ENCODE measurements at places on chromosomes 6 and 20. TPM values are rescaled to one million over a fixed set of nuclear protein-coding genes. Genes with fewer than 3 reads are reported as not detected.
A peak's percentile ranks its signal among the peaks of the same experiment; 100 is the strongest.

- peak; percentile 62 for DNase-seq
Observed at GRCh38 chr6:55578537-55579363, at the start of gene HMGCLL1. TSS of gene HMGCLL1 (minus strand) at chr6:55579192. CDS start at chr6:55579055, 137 bp downstream.

DNA sequence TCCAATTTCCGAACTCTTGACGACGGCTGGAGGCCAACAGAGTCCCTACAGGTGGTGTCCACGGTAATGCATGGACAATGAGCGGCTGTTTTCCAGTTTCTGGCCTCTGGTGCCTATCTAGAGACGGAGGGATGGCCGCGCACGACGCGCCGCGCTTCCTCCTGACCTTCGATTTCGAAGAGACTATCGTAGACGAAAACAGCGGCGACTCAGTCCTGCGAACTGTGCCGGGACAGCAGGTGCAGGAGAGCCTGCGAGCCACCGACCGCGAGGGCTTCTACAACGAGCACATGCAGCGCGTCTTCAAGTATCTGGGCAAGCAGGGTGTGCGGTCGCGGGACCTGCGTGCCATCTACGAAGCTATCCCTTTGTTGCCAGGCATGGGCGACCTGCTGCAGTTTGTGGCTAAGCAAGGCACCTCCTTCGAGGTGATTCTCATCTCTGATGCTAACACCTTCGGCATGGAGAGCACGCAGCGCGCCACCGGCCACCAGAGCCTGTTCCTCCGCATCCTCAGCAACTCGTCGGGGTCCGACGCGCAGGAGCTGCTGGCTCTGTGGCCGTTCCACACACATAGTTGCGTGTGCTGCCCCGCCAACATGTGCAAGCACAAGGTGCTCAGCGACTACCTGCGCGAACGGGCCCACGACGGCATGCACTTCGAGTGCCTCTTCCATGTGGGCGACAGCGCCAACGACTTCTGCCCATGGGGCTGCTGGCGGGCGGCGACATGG lies 169.4 kb downstream of the CDK19 start:
- DNase-seq, result no peak

TRIM31 gene
- polyA plus RNA-seq, result not detected

GRCh38 chr6:159169557-159170332 lies 545 bp downstream of the FNDC1 start:
- DNase-seq, result no peak
